ENCODE measurements at places on chromosomes 1 and 21.

- no peak for DNase-seq
Measured at GRCh38 chr1:114080511-114081436, 72.9 kb downstream of the SYT6 start.

- DNase-seq: no peak
Measured at GRCh38 chr1:172704420-172705210, 45.7 kb downstream of the FASLG start.

- DNase-seq: no peak
Measured at GRCh38 chr1:25146451-25146855, 85.8 kb downstream of the SYF2 start.

DNA sequence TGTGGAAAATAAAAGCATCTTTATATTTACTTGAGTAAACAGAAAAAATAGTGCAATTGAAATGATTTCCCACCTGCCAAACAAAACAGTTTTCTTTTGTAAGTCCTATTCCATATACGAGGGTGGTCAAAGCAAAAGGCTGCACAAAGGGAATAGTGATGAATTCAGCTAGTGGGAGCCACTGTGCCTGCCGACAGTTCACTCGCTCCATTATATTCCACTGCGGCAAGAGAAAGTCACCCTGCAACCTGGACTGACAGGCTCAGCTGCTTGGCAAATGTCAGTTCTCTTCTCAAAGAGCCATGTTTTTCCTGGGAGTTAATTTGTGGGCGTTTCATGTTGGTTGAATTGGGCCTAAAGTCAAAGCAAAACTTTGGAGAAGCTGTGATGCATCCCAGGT lies 145.4 kb downstream of the LMO4 start:
- DNase-seq: no peak

DNA sequence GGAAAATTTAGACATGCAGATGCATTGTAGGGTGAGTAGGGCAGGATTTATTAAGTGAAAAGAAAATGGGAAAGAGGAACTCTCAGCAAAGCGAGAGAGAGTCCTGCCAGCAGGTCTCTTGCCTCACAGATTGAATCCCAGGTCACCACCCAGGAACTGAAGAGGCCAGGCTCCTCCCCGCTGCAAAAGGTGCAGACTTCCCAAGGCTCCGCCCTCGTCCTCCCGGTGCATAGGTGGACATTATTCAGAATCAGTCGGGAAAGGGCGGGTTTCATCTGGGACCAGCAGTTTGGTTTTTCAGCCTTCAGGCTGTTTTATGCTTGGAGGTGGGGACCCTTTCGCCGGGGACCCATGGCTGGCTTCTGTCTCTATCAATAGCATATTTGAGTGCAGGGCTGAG lies 41.6 kb upstream of the APP start:
- no peak for DNase-seq

DNA sequence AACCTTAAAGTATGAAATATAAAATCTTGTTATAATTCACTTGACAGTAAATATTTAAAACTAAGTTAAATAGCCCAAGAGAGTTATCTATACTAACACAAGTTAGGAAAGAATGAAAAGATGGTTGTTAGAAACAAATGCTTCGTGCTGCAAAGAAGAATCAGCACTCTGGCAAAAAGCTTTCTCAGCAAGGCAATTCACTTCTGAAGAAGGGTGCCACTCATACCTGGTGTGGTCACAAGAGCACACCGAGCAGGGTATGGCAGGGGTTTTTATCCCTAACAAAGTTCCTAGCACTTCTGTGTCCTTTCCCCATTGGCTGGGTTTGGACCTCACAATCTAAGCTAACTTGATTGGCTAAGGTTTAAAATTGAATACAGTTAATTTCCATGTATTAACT lies 121.0 kb downstream of the MAGI3 start:
- DNase-seq: no peak

DNA sequence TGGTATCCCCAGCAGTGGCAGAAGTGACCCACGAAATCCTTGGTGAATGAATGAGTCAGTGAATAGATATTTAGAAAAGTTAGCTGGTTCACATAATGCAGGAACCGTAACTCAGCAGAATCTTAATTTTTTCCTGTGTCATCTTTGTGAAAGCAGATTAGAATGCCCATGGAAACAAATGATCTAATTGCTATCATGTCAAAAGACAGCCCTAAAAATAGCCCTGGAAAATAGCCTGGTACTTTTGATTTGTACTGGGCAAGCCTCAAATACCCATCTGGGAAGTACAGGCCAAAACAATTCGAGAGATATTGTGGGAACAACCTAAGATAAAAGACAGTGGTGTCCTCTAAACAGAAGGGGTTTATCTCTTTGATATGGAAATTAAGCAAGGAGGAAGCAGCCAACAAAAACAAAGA lies 21.1 kb downstream of the FYB2 start:
- DNase-seq: no peak

DNA sequence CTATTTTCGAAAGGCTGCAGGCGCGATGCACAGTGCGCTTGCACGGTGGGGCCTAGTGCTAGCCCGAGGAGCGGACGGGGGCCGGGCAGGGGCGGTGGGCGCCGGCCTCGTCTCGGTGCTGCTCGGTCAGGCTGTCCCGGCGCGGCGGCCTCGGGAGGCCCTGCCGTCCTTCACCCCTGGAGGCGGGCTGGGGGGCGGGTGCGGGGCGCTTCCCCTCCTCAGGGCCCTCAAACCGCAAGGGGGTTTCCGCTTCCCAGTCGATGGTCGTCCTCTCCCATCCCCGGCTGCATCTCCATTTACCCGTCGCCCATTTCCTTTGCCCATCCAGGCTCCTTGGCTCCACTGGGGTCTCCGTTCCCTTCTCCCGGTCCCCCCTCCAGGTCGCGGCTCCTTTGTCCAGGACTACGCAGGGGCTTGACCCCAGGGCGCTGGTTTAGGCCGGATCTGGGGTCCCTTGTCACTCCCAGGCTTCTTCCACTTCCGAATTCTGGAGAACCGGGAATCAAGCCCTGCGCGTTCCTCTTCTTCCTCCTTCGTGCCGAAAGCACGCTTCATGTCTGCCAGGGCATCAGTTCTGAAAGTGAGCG lies 196.3 kb upstream of the LMO4 start:
- no peak for DNase-seq

GRCh38 chr1:114322734-114323133 lies 169.1 kb upstream of the SYT6 start:
- DNase-seq: no peak

- DNase-seq: no peak
Measured at GRCh38 chr1:232589812-232590743, 39.9 kb downstream of the SIPA1L2 start.

GRCh38 chr1:19410393-19410792 lies 74.9 kb downstream of the CAPZB start:
- no peak for DNase-seq

- DNase-seq: no peak
Measured at GRCh38 chr1:30023339-30024022, 699.9 kb downstream of the MATN1 start.

DNA sequence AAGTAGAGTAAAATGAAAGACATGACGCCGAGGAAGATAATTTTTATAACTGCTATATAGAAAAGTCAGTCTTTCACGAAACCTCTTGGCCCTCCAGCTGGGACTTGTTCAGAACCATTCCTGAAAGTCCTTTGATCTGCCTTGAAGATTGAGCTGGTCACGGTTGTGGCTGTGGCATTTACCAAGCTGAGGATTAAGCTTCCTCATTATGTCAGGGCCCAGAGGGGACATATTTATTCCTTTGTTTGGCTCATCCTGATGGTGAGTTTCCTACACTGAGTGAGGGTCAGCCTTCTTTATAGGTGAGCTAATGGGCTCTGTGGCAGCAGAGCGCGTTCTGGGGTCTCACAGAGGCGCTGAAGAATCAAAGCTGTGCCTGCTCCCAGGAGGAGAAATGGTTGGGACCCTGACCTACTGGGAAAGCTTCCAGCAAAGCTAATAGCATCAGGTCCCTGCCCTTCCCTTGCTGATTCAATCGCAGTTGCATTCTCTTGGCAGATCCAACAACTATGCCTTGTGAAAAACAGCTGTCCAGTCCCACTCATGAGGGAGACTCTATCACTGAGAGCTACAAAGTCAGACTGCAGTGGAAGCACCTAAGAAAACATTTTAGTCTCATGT lies 43.2 kb upstream of the PBX1 start:
- no peak for DNase-seq

GRCh38 chr1:243394601-243395464 lies 139.0 kb downstream of the SDCCAG8 start:
- DNase-seq: no peak

- DNase-seq: no peak
Measured at GRCh38 chr21:34147792-34148418, 74.5 kb downstream of the MRPS6 start.

- no peak for DNase-seq
Measured at GRCh38 chr1:110132682-110133081, 17.6 kb upstream of the SLC6A17 start.

DNA sequence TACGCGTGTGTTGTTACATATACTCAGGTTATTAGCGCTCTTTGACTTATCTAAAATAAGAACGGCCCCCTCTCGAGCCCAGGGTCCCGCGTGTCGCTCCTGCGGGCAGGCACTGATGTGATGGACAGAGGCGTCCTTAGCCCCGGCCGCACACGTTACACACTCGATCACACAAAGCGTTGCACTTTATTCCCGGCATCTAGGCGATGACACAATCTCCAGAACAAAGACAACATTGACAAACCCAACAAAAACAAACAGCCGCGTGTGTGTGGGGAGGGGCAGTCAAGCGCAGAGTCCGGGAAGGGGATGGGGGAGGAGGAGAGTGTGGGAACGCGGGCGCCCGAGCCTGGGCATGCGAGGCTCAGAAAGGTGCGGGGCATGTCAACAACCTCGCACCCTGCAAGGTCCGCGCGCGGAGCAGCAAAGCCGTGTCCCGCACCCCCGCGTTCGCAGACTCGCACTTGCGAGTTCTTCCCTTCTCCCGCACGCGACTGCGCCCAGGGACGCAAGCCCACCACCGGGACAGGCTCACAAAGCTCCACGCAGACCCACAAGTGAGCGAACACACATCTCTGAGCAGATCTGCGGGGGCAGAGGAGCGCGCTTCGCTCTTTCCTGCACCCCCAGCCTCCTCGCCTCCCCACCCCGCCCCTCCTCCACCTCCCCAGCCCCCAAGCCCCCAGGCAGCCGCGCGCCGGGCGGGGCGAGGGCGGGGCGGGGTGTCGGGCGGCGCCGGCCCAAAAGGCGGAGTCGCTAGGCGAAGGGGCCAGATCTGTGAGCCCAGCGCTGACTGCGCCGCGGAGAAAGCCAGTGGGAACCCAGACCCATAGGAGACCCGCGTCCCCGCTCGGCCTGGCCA lies at the start of gene EFNA1:
Gene EFNA1, plus strand, starts transcription at position 772 of the 862 bp plus-strand sequence. CDS start 102 bp downstream, outside the sequence.
- DNase-seq: peak; percentile 88

DNA sequence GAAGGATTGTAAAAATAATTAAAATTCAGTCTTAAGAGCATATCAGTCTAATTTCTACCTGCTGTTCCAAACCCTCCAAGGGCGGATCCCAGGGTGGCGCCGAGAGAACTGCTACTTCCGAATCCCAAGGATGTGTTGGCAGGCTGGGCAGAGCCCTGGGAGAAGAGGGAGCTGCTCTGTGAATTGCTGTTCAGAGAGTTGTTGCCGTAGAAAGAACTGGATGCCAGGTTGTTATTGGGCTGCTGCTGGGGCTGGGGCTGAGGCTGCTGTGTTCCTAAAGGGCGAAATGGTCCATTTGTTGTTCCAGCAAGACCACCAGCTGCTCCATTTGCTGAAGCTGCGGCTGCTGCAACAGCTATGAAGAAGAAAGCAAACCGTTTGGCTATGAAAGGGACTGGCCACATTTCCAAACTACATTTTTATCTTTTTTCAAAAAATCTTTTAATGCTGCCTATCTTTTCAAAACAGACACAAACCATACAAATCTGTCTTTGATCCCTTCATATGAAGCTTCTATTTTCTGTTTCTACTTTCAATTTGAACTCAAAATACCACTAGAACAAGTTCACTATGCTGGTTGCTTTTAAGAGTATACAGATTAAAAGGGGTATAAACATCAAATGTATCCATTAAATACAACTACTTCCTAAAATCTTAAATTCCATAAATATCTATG lies 57.5 kb upstream of the SDC3 start:
- no peak for DNase-seq

- no peak for DNase-seq
Measured at GRCh38 chr1:163745204-163745603, 423.4 kb downstream of the NUF2 start.

DNA sequence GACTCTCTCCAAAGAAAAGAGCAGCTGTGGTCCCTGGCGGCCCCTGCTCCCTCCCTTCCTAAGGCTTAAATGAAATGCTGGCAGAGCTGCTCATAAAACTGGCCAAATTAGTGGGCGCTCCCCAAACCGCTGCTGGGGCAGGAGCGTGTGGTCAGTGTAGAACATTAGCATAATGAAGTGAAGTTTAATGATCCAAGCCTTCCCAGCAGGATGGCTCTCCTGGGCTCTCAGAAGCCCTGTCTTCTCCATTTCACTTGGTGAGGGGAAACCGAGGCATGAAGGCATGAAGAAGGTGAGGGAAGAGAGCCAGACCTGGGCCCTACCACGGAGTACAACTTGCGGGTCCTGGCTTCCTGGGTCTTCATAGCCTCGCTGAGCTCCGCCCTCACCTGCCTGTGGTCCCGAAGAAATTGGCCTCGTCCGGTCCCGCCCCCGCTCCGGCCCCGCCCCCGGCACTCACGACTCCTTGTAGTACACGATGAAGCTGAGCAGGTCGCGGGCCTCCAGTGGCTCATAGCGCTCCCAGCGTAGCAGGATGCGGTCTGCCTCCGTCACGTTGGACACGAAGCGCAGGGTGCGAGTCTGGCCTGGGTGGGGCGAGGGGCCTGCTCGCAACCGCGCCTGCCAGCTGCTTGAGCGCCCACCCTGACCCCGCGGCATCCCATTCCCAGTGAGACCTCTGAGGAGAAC lies 10.3 kb downstream of the INSRR start:
- DNase-seq: peak; percentile 71

- no peak for DNase-seq
Measured at GRCh38 chr1:35179908-35180307, 13.0 kb downstream of the SFPQ start.

- no peak for DNase-seq
Measured at GRCh38 chr1:65159801-65160523, 12.0 kb downstream of the AK4 start.

DNA sequence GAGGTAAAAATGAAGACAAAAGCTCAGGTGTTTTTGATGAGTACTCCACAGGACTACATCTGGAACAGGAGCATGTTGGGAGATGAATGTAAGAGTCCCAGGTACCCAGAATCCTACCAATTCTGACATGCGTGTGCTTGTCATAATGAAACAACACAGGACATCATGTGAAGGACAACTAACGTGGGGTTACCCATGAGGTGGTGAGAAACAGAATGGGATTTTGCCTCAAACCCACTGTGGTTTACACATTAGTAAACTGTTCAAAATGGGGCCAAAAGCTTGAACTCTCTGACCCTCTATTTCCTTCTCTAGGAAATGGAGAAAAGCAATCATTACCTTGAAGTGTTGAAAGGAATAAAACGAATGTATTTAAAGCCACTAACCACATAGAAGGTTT lies 266.2 kb downstream of the RGS7 start:
- no peak for DNase-seq

- DNase-seq: no peak
Measured at GRCh38 chr1:216606047-216606637, 117.1 kb downstream of the ESRRG start.

DNA sequence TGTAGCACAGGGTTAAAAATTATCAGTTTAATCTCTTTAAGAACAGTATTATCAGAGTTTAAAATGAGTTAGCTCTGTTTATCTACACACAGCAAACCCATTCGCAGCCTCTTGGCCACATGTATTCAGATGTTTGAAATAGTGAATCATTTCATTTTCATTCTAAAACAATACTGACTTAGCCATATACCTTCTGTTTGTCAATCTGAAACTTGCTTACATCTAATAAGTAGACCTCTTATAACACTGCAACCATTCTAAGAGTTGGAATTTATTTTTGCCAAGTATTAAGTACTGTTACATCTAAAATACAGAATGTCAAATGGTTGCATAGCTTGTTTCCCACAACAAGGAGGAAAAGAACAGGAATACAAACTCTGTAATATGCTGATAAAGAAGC lies 25.4 kb downstream of the ANGEL2 start:
- no peak for DNase-seq
